ENCODE measurements at places on chromosomes 1 and 21.
A peak's percentile ranks its signal among the peaks of the same experiment; 100 is the strongest.

- no peak for DNase-seq
Measured at GRCh38 chr1:189970331-189971230, 507.1 kb downstream of the BRINP3 start.

DNA sequence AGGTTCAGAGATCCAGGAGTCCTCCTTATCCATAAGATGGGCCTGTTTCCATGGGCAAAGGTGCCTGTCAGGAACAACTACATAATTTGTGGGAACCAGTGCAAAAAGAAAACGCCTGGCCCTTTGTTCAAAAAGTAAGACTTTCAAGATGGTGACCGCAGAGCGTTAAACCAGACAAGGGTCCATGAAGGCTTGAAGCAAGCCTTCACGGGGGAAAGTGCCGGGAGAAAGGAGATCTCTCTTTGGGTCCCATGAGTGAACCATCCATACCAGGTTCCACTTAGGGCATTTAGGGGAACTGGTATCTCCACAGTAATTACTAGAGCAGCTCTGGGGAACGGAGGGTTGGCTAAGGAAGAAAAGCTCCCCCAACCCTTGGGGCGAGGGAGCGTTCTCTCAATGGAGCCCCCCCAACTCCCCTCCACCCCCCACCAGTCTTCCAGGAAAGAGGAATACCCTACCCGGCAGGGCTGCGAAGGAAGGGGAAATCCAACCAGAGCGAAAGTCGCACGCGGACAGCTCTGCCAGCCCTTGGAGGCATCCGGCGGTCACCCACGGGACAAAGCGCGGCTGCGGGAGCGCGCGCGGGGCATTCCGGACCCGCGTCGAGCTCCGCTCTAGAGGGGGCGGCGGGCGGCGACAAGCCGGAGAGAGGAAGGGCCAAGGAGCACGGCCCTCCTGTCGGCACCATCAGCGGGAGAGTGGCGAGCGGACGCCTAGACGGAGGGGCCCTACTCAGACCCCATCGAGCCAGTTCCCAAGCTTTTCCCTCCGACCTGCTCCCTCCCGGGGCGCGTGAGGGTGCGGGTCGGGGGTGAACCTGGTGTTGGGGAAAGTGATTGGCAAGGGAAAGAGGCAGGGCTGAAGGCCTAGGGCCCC is 687 bp upstream of the RASSF5 start:
- DNase-seq: no peak

DNA sequence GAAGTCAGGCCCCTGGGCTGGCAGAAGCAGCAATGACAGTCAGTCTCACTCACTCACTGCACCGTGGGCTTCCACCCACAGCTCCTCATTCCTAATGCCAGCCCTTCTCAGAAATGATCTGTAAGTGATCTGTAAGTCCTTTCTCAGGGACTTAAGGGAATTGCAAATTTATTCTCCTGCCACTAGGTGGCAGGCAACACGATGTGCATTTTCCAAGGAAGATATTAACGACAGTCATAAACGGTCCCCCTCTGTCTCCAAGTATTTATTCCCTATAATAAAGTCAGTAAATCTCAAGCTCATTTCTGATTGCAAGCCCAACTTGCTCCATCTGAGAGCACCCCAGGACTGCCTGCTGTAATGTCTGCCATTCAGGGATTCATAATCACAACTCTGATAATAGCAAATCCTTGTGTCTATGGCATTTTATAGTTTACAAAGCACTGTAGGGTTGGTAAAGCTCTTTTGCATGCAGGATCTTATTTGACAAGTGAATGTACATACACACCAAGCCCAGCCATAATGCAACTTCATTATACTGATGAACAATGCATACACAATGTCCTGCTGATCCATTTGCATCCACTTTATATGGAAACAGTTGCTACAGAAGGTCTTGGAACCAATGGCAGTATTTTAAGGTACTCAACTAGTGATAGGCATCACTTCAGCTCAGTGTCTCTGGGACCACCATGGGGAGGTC is 380.5 kb upstream of the CAMK1G start:
- DNase-seq: peak; percentile 78

GRCh38 chr21:43211072-43211759 is 42.4 kb downstream of the CRYAA start:
- no peak for DNase-seq

DNA sequence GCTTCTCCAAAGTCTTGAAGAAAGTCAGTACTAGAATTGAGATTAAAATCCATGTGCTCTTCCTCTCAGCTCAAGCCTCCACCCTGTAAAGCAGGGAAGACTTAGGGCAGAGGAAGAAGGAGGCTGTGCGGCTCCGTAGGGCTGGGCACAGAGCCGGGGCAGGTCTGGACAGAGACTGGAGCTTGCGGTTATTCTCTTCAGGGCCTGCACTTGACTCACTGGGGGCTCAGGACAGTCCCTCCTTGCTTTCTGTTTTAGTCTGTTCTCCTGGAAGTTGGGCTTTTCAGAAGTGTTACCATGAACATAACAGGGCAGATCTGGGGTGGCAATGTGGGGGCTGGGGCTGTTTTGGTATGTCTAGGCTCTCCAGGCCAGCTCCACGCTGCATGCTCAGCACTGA is 21.6 kb upstream of the TRABD2B start:
- DNase-seq: no peak

GRCh38 chr1:157115851-157116736 is 16.5 kb upstream of the ETV3L start:
- DNase-seq: no peak

DNA sequence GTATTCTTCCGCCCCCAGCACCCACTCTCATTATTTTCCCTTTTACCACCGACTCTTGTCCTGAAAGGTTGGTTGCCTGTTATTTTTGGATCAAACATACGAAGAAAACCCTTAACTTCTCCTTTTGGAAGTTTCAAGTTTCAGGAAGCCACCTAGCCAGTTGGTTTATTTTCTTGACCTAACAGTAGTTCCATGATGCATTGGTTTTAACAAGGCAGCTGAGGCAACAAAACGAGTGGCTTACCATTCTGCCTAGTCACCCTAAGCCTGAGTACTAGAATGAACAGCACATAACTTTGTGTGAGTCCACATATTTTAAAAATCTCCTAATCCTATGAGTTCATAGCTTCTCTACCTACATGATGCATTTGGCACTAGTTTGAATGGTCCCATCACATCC is 28.9 kb downstream of the OLFM3 start:
- DNase-seq: no peak
